ENCODE measurements at places on chromosomes 5 and 9. TPM values are rescaled to one million over a fixed set of nuclear protein-coding genes. Genes with fewer than 3 reads are reported as not detected.
A peak's percentile ranks its signal among the peaks of the same experiment; 100 is the strongest.

- H3K4me1 ChIP-seq, result no peaks in the 10 kb centered on the region
- H3K27me3 ChIP-seq, result peaks cover 89% of the 10 kb centered on the region
- DNase-seq, result no peak
- no peaks in the 10 kb centered on the region for H3K36me3 ChIP-seq
Measured at GRCh38 chr5:5017827-5018577, 122.1 kb upstream of the ADAMTS16 start.

DNA sequence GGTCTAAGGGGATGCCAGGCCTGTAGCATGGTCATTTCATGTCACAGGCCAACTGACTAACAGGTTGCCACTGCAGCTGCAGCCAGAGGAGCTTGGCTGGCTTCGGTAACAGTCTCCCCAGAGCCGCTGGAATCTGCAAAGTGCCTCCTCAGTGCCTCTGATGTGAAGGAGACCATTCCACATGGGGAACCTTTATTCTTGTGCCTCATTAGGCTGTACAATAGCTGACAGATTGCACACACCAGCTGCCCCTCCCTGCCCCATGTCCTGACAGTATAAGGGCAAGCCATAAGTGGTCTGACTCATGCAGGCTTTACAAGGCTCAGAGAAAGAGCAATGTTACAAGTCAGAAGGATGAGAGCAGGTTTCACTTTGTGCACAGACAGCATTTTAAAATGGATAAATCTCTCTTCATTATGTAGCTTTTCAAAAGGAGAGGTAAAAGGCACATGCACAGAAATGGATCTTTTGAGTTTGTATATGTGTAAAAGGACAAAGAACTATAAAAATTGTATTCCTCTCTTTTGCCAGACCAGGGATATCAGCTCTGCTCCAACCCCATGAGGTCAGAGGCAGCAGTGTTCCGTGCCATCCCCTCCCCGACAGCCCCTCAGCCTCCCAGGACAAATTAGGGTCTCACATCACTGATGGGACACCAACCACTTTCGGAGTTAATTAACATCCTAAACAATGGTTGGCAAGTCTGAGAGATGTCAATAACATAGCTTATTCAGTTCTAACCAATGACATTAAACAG, 467.8 kb downstream of the TMEM232 start:
- H3K27ac ChIP-seq, result no peak overlapping the region
- no peak overlapping the region for H3K4me3 ChIP-seq
- DNase-seq, result no peak
- H3K27me3 ChIP-seq, result no peaks in the 10 kb centered on the region
- H3K36me3 ChIP-seq, result no peaks in the 10 kb centered on the region

DNA sequence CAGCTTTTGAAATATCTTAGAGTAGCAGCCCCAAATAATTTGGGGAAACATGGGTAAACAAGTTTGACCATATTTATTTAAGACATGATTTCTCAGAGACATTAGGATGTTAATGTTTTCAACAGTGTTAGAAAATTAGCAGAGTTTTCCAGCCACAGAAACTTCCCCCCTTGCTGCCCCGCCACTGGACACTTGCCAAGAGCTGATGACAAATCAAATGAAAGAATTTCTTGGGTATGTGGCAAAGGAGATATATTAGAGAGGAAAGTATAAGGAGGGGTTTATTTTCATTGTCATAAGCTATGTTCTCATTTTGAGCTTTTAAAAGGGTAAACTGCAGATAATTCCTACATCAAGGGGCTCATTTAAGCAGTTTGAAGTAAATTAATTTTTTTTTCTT, 15.9 kb downstream of the GABRA1 start:
- H3K36me3 ChIP-seq, result no peaks in the 10 kb centered on the region
- no peak for DNase-seq
- H3K4me3 ChIP-seq, result no peak overlapping the region
- H3K27ac ChIP-seq, result no peak overlapping the region
- H3K4me1 ChIP-seq, result no peaks in the 10 kb centered on the region
- H3K27me3 ChIP-seq, result no peaks in the 10 kb centered on the region

DNA sequence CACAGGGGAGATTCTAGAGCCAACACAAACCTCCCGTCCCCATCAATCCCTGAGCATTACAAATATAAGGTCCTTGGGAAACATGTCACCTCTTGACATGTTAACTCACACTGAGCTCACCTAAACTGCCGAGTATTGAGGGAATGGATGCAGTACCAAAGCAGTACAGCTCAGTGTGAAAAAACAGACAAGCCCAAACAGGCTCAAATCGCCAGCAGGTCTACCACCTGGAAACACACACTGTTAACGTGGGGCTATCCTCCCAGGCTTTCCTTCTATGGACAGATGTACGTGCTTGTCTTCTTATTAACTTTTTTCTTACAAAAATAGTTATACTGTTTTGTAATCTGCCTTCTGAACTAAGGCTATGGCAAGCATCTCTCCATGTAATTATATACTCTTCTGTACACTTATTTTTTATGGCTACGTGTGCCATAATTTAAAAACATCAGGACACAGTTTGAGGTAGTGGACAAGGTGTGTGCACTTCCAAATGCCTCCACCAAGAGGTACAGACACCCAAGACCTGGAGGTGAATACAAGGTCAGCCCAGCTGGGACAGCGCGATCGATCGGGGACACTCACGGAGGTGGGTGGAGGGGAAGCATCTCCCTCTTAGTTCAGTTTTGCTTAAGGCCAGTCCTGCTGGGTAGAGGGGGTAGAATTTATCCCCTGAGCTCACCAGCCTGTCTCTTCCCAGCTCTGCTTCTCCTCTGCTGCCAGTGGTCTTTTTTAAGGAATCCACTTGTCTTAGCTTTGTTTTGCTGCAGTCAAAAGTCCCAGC, 76.5 kb downstream of the DAP start:
- H3K36me3 ChIP-seq, result peaks cover 33% of the 10 kb centered on the region
- H3K27me3 ChIP-seq, result no peaks in the 10 kb centered on the region
- DNase-seq, result no peak
- no peak overlapping the region for H3K27ac ChIP-seq
- no peaks in the 10 kb centered on the region for H3K4me1 ChIP-seq

DNA sequence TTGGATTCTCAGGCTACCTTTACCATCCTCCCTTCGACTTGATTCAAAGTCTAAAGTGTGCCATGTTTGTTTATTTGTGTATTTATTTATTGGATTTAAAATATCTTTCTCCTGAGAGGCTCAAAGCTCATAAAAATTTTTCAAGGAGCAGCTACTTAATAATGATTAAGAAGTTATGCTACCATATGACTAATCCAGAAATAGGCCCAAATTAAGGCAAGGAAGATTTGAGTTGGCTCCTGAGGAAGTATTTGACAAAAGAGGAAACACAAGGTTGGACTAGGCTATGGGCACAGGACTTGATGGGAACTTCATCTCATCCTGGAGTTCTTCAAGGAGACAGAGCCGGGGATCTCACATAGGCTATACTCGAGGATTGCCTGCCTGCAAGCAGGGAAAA, 22.4 kb upstream of the PPP2CA start:
- peaks cover 70% of the 10 kb centered on the region for H3K4me1 ChIP-seq
- no peak overlapping the region for H3K4me3 ChIP-seq
- no peak for DNase-seq
- peak overlapping the region; percentile 94 for H3K27ac ChIP-seq
- H3K27me3 ChIP-seq, result no peaks in the 10 kb centered on the region

DNA sequence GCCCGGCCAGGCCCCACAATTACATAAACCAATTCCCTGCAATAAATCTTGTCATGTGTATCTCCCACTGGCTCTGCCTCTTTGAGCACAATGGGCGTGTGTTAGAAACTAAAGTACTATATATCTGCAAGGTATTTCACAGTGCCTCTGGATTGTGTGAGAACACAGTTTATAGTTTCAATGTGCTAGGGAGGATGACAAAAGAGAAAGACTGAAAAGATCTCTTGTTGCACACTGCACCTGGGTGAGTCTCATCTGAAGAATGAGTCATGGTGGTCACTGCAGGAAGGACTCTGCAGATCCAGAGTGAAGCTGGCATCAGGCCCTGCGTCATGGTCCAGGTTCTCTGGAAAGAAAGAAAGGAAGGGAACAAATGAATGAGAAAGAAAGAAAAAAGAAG, 20.7 kb upstream of the CTSV start:
- H3K36me3 ChIP-seq, result no peaks in the 10 kb centered on the region
- peak overlapping the region; percentile 75 for H3K27ac ChIP-seq
- no peaks in the 10 kb centered on the region for H3K27me3 ChIP-seq
- H3K4me3 ChIP-seq, result no peak overlapping the region
- H3K4me1 ChIP-seq, result peaks cover 40% of the 10 kb centered on the region

DNA sequence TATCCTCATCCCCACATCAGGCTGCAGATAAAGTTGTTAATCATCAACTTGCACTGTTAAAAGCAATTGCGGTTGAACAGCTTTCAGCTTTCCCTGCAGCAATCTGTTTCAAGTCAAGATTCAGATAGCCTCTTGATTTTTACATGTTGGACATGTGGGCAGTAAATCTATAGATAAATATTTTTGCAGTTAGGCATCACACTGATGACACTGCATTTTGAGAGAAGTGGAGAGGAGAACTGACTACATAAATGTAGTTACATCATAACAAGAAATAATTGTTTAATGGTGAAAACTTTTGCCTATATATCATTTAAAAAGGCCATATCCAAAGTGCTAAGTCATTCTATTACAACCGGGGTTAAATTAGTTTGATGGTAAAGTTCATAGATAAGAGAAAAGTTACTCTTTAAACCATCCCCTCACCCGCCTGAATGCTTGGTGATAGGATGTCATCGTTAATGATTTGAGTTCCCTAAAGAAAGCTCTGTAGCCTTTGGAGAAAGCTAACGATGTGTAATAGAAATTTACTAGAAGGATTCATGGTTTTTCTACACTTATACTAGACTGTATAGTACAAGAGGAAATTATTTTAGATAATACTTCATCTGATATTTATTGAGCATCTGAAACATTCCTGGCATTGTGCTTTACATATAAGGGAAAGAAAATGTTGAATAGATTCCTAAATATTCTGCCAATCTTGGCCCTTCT, 30.8 kb upstream of the ALDH1A1 start:
- no peaks in the 10 kb centered on the region for H3K36me3 ChIP-seq
- no peak overlapping the region for H3K4me3 ChIP-seq
- DNase-seq, result no peak
- no peak overlapping the region for H3K27ac ChIP-seq
- no peaks in the 10 kb centered on the region for H3K27me3 ChIP-seq

Gene B4GALT1
- 75.6 TPM for total RNA-seq

DNA sequence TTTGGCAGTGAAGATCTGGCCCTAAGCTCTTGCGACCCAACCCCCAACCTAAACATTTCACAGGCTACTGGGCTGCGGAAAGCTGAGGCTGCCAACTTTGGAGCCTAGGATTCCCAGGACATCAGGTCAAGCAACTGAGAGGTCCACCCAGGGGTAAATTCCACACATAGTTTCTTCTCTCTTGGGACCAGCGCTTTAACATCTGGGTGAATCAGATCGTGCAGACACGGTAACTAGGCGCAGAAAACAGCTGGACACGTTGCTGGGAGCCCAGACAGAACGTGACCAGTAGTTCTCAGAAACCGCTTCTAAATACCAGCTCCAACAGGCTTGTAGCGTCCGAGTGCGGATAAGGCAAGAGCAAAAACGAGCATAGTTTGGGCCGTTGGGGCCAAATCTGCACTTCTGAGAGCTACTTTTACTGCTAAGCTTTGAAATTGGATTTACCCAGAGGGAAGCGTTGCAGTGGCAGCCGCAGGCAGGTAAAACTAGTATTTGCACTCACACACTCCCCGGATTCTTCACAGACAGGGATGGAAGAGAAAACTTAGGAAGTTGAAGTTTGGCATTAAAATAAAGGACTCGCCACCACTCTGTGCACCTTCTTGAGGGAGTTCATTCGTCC, 11.8 kb downstream of the ITGA1 start:
- no peaks in the 10 kb centered on the region for H3K27me3 ChIP-seq
- peak; percentile 55 for DNase-seq

Gene FLT4
- total RNA-seq, result not detected

DNA sequence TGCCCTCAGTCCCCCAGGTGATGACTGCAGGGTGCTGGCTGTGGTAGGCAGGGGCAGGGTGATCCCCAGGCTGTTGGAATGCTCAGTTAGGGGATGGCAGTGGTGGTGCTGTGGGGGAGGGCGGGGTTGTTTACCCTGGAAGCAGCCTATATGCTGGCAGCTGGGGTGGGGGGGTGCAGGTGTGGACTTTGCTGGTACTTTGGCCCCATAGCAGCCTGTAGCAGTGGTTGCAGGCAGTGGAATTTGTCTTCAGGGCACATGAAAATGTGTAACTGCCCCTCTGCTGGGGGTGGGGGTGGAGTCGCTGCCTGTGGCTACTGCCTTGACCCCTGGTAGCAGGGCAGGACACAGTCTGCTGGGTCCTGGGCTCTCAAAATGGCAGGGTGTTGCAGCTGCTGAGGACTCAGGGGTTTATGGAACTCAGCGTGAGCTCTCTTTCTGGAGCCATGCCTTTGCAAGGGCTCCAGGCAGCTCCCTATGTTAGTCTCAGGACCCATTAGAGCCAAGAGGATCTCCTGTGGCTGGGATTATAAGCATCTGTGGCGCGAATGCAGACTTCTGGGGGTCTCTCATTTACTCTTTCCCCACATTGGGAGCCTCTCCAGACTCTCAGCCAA, 65.0 kb downstream of the RMI1 start:
- no peaks in the 10 kb centered on the region for H3K4me1 ChIP-seq
- H3K36me3 ChIP-seq, result no peaks in the 10 kb centered on the region
- H3K27me3 ChIP-seq, result no peaks in the 10 kb centered on the region
- no peak for DNase-seq

Gene DMRTA1
- total RNA-seq, result 1.1 TPM

- peaks cover 8% of the 10 kb centered on the region for H3K27me3 ChIP-seq
- no peaks in the 10 kb centered on the region for H3K36me3 ChIP-seq
- no peak for DNase-seq
- no peaks in the 10 kb centered on the region for H3K4me1 ChIP-seq
- no peak overlapping the region for H3K4me3 ChIP-seq
Measured at GRCh38 chr5:16147179-16147900, 32.3 kb downstream of the MARCHF11 start.

- H3K27ac ChIP-seq, result no peak overlapping the region
- H3K27me3 ChIP-seq, result no peaks in the 10 kb centered on the region
- no peaks in the 10 kb centered on the region for H3K36me3 ChIP-seq
- no peak overlapping the region for H3K4me3 ChIP-seq
- no peak for DNase-seq
Measured at GRCh38 chr9:113636165-113636564, 172.6 kb downstream of the RGS3 start.

GRCh38 chr5:75046366-75047142, 5.8 kb downstream of the GCNT4 start:
- peaks cover 14% of the 10 kb centered on the region for H3K4me1 ChIP-seq
- DNase-seq, result no peak
- no peaks in the 10 kb centered on the region for H3K27me3 ChIP-seq

DNA sequence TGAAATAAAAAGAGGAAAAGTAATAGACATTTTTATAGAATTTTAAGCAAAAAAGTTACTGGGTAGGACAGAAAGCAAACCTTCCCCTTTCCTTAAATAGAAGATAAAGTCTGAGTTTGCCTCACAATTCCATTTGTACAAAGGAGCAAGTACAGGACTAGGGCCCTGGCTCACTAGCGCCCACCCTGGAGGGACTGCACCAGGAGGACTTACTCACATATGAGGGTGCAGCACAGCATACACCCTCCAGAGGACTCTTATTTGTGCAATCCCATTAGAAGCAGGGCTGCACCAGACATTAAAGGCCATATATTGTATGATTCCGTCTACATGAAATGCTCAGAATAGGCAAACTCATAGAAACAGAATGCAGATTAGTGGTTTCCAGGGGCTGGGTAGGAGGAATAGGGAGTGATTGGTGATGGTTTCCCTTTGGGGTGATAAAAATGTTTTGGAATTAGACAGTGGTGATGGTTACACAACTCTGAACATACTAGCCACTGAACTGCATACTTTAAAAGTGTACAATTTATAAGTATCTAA, 4.5 kb downstream of the REEP5 start:
- 0 out of 2 replicates have a peak, but pooled peaks cover 7% of the 10 kb centered on the region for H3K36me3 ChIP-seq
- H3K27ac ChIP-seq, result no peak overlapping the region
- H3K4me3 ChIP-seq, result no peak overlapping the region
- no peaks in the 10 kb centered on the region for H3K27me3 ChIP-seq
- peaks cover 10% of the 10 kb centered on the region for H3K4me1 ChIP-seq
- DNase-seq, result no peak

Gene PCDHB15
- not detected for total RNA-seq
